Activated T-cell treated with anti-CD3 and anti-CD28 coated beads, Interleukin-2, amount 50 U/mL, for 72 hours (primary cell): ENCODE measurements at places on chromosomes 5 and 9. TPM values are rescaled to one million over a fixed set of nuclear protein-coding genes. Genes with fewer than 3 reads are reported as not detected.

DNA sequence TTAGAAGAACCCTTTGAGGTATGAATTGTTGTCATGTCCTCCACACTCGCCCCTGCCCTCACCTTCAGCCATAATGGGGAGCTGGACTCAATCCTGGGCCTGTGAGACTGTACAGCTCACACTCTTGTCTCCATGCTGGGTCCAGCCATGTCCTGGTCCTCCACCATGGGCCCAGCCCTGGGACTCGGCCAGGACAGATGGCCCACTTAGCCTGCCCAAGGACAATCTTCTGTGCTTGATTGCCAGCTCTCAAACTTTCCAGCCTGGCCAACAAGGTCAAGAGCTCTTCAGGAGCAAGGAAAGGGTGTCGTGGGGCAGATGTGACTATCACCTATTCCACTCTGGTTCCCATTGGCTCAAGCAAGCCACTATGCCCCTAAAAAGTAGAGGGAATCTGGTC, 90.8 kb downstream of the HRH2 start:
- no peaks in the 10 kb centered on the region for H3K4me1 ChIP-seq
- no peak for DNase-seq

Gene STOML2
- total RNA-seq, result 151 TPM

Gene NR3C1
- 93.5 TPM for total RNA-seq

Gene KCNV2
- not detected for total RNA-seq

Gene SGCD
- not detected for total RNA-seq

GRCh38 chr5:16392718-16393117, 72.9 kb downstream of the ZNF622 start:
- H3K4me1 ChIP-seq, result no peaks in the 10 kb centered on the region
- H3K27ac ChIP-seq, result no peak overlapping the region
- H3K27me3 ChIP-seq, result no peaks in the 10 kb centered on the region
- H3K36me3 ChIP-seq, result peaks cover 1% of the 10 kb centered on the region
- DNase-seq, result no peak

Gene PCDHB12
- not detected for total RNA-seq

DNA sequence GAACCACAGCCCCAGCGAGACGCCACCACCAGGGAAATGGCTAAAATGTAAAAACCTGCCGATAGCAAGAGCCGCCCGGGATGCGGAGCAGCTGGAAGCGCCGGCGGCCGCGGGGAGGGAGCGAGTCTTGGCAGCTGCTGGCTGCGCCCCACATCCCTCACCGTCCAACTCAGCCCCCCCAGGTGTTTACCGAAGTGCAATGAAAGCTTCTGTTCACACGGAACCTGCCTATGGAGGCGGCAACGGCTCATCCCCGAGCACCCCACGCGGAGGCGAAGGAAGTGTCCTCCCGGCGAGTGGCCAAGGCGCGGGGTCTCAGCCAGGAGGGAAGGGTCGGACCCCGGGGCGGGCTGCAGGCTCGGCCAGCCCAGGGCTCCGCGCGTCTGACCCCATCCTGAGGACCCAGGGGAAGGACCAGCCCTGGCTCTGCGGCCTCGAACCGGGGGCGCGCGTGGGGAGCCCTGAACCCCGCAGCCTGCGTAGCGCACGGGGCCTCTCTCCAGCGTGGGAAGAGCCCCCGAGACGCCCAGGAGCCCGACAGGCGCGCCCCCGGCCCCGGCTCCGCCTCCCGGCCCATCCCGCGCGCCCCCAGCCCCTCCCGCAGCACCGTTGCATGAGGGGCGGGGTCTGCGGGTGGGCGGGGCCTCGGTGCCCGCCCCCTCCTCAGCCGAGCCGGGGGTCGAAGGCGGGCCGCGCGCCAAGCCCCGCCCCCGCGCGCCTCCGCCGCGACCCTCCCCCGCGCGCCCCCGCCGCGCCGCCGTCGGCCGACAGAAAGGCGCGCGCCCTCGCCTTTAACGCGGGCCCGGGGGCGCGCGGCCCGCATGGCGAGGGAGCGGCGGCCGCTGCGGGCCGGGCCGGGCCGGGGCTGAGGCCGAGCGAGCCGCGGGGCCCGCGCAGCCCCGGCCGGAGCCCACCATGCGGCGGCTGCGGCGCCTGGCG, at the start of gene DIPK1B:
Gene DIPK1B, plus strand, starts transcription at position 822 of the 939 bp plus-strand sequence. Its CDS starts 94 bp downstream, at position 916.
- no peak within 1 kb of the TSS for H3K27ac ChIP-seq
- peak within 1 kb of the TSS; percentile 78 for H3K4me3 ChIP-seq
- peaks cover 39% of the 10 kb centered on the region for H3K27me3 ChIP-seq
- H3K4me1 ChIP-seq, result peaks cover 9% of the 10 kb centered on the region
- DNase-seq, result no peak
- H3K36me3 ChIP-seq, result no peaks in the 10 kb centered on the region

Gene MARCOL
- total RNA-seq, result not detected

DNA sequence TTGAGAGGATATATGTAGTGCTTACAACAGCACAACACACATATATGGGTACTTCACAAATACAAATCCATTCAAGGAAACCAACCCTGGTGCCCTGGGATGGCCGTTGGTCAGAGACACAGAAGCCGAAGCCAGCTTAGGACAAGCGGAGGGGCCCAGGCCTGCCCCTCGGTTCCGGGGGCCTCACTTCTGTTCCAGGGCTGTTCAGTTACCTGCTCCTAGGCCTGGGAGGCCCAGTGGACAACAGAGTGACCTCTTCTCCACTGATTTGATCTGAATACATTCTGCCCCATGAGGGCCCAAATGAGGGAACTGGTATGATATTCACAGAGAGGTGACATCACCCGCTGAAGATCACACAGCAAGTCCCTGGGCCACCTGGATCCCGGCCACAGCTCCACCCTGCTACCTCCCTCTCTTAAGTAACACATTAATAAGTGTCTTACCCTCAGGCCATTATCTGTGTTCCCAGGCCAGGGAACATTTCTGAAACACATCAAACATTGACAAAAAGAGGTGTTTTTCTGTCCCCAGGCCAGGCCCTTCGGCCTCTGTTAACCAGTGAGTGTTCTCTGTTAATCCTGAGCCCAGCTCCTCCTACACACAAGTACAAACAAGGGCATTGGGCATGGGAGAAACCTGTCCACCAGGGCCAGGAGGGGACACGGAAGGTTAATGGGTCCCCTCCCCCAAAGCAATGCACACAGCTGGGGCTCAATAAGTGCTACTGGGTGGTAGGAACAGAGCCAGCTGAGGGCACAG, 4.5 kb upstream of the GRHPR start:
- H3K27me3 ChIP-seq, result peaks cover 4% of the 10 kb centered on the region
- no peak overlapping the region for H3K27ac ChIP-seq
- peaks cover 24% of the 10 kb centered on the region for H3K4me1 ChIP-seq
- no peak for DNase-seq
- H3K4me3 ChIP-seq, result no peak overlapping the region
- peaks cover 2% of the 10 kb centered on the region for H3K36me3 ChIP-seq

DNA sequence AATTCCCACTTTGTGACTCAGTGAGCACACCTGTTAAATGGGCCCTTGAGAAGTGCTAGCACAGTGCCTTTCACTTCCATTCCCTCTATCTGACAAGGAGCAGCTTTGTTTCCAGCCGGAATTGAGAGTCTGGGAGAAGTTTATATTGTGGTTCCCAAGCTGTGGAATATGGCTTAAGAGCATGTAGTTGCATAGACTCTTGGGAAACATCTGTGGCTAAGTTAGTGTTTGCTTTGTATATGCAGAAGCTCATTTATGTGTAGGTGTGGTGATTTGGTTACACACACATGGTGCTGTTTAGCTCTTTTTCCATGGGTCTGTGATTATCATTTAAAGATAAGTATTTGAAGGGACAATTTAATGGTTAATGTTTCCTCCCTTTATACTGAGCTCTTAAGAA, 110.5 kb upstream of the HMHB1 start:
- H3K36me3 ChIP-seq, result no peaks in the 10 kb centered on the region
- H3K27ac ChIP-seq, result no peak overlapping the region
- H3K27me3 ChIP-seq, result peaks cover 6% of the 10 kb centered on the region
- DNase-seq, result no peak
- H3K4me3 ChIP-seq, result no peak overlapping the region

GRCh38 chr5:32489791-32490562, 45.4 kb upstream of the ZFR start:
- no peaks in the 10 kb centered on the region for H3K27me3 ChIP-seq
- H3K4me3 ChIP-seq, result no peak overlapping the region
- no peak overlapping the region for H3K27ac ChIP-seq
- H3K4me1 ChIP-seq, result no peaks in the 10 kb centered on the region
- peak; percentile 73 for DNase-seq

Gene UQCRQ
- 189 TPM for total RNA-seq

Gene SPATA31E1
- not detected for total RNA-seq

GRCh38 chr5:23530571-23530970, 23.2 kb downstream of the PRDM9 start:
- no peaks in the 10 kb centered on the region for H3K27me3 ChIP-seq
- DNase-seq, result no peak
- no peak overlapping the region for H3K27ac ChIP-seq
- no peaks in the 10 kb centered on the region for H3K4me1 ChIP-seq
- H3K4me3 ChIP-seq, result no peak overlapping the region
- no peaks in the 10 kb centered on the region for H3K36me3 ChIP-seq

DNA sequence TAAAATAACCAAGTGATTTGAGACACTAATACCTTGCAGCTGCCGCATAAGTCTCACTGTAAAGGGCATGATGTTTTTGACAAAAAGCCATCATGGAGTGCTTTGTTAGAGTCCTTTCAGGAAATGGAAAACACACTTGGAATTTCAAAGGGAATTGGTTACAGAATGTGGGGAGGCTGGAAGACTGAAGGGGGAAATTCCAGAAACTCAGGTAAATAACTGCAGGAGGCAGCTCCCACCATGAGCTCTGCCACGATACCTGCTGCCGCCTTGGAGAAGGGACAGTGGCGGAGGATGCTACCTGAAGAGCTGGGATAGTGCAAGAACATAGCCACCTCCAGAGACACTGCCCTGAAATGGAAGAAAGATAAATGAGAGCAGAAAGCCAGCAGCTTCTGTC, 66.9 kb downstream of the PRKACG start:
- peak overlapping the region; percentile 53 for H3K4me3 ChIP-seq
- no peaks in the 10 kb centered on the region for H3K36me3 ChIP-seq
- H3K27ac ChIP-seq, result peak overlapping the region; percentile 30
- peaks cover 50% of the 10 kb centered on the region for H3K4me1 ChIP-seq
- H3K27me3 ChIP-seq, result peaks cover 16% of the 10 kb centered on the region

Gene AQP3
- total RNA-seq, result 17.8 TPM

- peak overlapping the region; percentile 32 for H3K27ac ChIP-seq
- H3K27me3 ChIP-seq, result no peaks in the 10 kb centered on the region
- peaks cover 67% of the 10 kb centered on the region for H3K4me1 ChIP-seq
- H3K36me3 ChIP-seq, result peaks cover 14% of the 10 kb centered on the region
- no peak for DNase-seq
These were observed 17.7 kb upstream of the FAM120AOS start for GRCh38 chr9:93471124-93471523.

- no peak for DNase-seq
- H3K36me3 ChIP-seq, result no peaks in the 10 kb centered on the region
- no peak overlapping the region for H3K4me3 ChIP-seq
- no peak overlapping the region for H3K27ac ChIP-seq
- peaks cover 6% of the 10 kb centered on the region for H3K27me3 ChIP-seq
These were observed 21.0 kb upstream of the ERCC6L2 start for GRCh38 chr9:95854386-95855020.

Gene LAMC3
- total RNA-seq, result 0.74 TPM

Gene APBA1
- 0.74 TPM for total RNA-seq

- H3K4me1 ChIP-seq, result no peaks in the 10 kb centered on the region
- H3K36me3 ChIP-seq, result no peaks in the 10 kb centered on the region
- no peak overlapping the region for H3K27ac ChIP-seq
- H3K27me3 ChIP-seq, result no peaks in the 10 kb centered on the region
- no peak overlapping the region for H3K4me3 ChIP-seq
- DNase-seq, result no peak
These were observed 111.3 kb downstream of the SSBP2 start for GRCh38 chr5:81639556-81639955.

Gene NPR3
- total RNA-seq, result 0.25 TPM

DNA sequence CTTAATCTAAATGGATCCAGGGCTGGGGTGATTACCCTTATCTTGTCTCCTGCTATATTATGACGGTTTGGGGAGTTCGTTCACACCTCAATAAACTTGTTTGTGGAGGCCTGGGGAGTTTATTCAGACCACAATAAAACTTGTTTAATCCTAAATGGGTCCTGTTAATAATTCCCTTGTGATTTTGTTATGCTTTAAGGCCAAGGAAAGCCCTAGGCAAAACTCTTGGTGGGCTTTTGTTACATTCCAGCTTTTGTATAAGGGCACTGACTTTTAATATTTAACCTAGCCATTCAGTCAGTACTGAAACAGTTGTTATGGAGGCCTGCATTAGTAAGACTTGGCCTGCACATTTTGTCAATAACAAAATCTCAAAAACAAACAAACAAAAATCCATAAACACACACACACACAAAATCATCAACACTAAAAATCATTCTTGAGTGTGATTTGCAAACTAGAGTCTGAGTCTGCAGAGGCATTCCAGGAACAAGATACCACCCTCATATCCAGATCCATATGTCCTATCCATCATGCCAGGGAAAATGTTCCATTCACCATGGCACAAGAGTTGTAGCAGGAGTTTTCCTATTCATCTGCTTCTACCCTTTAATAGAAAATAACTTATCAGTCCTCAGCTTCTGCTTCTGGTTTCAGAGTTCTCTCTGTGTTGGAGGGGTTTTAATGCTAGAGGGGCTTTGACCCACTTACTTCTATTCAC, 421.7 kb downstream of the AGTPBP1 start:
- H3K4me1 ChIP-seq, result no peaks in the 10 kb centered on the region
- no peaks in the 10 kb centered on the region for H3K27me3 ChIP-seq
- H3K36me3 ChIP-seq, result no peaks in the 10 kb centered on the region
- DNase-seq, result no peak

DNA sequence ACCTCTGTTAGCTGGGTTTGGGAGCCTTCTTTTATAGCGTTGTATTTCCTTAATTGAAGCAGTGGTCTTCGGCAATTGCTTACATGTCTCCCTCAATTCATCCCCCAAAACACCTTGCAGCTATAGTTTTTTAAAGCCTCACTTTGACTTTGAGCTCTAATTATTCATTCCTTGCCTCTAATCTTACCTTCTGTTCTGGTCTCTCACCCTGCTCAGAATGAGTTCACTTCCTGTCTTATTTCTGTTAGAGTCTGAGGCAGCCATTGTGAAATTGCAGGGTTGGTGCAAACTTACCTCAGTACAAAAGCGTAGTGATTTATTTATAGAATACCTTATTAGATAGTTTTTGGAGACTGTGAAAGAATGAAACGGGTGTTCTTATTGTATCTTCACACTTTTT, 35.0 kb downstream of the AOPEP start:
- no peaks in the 10 kb centered on the region for H3K36me3 ChIP-seq
- peaks cover 14% of the 10 kb centered on the region for H3K4me1 ChIP-seq
- no peak overlapping the region for H3K27ac ChIP-seq
- no peaks in the 10 kb centered on the region for H3K27me3 ChIP-seq
- DNase-seq, result no peak
